GM13977 (cell line): ENCODE measurements at places on chromosomes 12 and 14.

DNA sequence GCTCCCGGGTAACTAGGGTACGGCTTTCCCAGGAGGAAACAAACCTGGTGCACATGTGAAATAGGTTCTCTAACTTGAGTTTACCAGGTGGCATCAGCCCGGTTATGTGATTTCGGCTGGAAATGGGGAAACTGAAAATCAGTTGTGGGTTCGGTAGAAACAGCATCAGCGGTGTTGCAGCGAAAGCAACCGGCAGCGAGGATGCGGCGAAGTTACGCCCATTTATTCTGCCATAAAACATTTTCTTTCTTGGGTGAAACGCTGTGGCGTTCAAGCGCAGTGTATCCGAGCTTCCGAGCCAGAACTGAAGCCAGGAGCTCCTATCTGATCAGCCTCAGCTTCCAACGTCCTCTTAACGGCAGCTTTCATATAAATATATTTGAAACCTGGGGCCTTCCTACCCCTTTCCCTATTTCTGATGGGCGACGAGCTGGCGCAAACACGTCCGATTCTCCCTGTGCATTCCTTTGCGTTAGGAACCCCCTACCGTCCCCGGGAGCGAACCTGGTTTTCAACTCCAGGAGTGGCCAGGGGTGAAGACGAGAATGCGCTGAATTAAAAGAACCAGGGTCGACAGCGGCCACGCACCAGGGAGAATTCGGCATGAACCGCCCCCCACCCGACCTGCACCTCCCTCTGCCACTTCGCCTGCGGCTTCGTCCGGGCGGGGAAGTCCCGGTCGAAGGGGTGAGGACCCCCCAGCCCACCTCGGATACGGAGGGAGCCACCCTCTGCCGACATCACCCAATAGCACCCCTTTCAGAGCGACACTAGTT is 1.6 kb downstream of the DPF3 start:
- DNase-seq: peak; percentile 39

GRCh38 chr12:111335811-111336210 is 33.1 kb downstream of the PHETA1 start:
- DNase-seq: no peak

DNA sequence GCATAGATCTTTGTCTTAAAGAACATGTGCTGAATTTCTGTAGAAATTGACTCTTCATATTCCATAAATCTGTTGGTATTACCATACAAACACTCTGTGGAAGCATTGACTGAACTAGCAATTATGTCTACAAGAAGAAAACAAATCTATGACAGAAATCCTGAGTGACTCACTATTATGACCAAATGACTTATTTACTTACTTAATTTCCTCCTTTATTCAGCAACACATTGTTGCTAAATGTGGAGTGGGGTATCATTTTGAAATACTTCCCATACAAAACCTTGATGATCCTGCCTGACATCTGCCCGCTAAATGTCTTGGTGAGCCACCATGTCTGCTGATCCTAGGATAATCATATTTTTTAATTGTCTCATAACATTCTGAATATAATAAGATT is 99.1 kb upstream of the SLCO1C1 start:
- no peak for DNase-seq

- no peak for DNase-seq
Observed at GRCh38 chr14:96085369-96085768, 46.2 kb downstream of the C14orf132 start.

GRCh38 chr12:113186033-113186365 is 478 bp downstream of the RITA1 start:
- no peak for DNase-seq

- no peak for DNase-seq
Observed at GRCh38 chr12:52217223-52217622, 15.8 kb upstream of the KRT7 start.

DNA sequence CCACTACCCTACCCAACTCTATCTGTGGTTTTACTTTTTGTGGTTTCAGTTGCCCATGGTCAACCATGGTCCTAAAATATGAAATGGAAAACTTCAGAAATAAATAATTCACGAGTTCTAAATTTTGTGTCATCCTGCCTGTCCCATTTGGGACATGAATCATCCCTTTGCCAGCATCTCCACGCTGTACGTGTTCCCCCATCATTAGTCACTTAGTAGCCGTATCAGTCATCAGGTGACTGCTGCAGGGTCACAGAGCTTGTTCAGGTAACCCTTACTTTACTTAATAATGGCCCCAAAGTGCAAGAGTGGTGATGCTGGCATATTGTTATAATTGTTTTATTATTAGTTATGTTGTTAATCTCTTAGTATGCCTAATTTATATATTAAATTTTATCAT is 209.9 kb downstream of the ITPR2 start:
- no peak for DNase-seq

GRCh38 chr12:131428091-131428685 is 282.7 kb upstream of the SFSWAP start:
- DNase-seq: no peak

GRCh38 chr12:2622460-2622859 is 172.3 kb upstream of the FKBP4 start:
- no peak for DNase-seq

- DNase-seq: no peak
Observed at GRCh38 chr12:39505023-39505422, 62.1 kb upstream of the KIF21A start.

DNA sequence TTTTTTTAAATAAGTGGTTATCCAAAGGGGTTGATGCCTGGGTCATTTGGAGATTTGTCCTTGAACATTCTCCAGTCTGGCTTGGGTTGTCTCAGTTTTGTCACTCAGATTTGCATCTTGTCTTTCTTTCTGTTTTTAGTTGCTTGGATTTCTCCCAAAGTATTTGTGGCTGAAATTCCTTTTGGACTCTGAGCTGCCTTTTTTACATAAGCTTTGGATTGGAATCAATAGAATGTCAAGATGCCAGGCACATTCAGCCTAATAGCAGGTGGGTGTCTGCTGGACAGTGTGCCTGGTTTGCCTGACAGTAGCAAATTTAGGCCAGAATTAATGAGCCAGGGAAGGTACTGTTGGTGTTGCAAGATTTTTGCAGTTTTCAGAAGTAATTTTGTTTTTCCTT is 50.0 kb downstream of the FLRT2 start:
- DNase-seq: no peak

- peak; percentile 24 for DNase-seq
Observed at GRCh38 chr12:101891462-101891971, 14.1 kb downstream of the DRAM1 start.

DNA sequence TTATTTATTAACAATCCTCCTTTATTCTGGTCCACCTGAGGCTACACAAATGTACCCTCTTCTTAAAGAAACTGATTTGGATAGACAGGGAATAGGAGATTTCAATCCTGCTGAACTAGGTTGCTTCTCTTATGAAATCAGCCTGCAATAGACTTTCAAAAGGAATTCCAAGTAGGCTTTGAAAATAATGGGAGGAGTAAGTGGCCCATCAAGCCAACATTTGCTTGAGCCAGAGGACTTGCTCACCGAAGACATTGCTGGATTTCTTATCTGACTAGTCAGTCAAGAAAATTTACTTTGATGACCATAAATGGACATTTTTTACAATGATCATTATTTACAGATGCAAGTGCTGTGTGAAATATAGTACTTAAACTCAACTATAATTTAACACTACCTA is 82.8 kb upstream of the RASSF8 start:
- DNase-seq: no peak

DNA sequence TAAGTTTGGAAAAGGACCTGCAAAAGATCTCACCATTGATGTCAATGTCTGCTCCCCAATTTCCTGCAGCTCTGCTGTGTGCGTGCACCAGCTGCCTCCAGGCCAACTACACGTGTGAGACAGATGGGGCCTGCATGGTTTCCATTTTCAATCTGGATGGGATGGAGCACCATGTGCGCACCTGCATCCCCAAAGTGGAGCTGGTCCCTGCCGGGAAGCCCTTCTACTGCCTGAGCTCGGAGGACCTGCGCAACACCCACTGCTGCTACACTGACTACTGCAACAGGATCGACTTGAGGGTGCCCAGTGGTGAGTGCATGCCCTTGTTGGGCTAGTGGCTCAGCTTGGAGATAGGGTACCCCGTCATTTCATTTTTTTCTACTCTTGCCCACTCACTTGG is 23.7 kb downstream of the ACVR1B start:
- no peak for DNase-seq

DNA sequence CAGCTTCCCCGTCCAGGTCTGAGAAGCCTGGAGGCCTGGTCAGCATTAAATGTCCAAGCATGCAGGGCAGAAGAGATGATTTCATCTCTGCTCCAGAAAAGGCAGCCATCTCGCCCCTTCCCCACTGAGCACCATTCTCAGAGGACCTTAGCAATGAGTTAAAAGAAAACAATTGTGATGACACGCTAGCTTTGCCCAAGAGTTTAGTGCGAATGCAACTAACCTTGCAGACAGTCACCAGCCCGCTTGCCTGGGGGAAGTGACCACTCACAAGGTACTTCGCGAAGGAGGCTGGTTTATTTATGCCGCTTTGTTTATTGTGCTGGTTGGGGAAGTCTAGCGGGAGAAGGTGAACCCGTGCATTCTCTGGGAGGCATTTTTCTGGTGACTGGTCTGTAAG is 170.7 kb downstream of the RBM19 start:
- no peak for DNase-seq

- DNase-seq: no peak
Observed at GRCh38 chr14:101467181-101467926, 93.9 kb upstream of the DIO3 start.

DNA sequence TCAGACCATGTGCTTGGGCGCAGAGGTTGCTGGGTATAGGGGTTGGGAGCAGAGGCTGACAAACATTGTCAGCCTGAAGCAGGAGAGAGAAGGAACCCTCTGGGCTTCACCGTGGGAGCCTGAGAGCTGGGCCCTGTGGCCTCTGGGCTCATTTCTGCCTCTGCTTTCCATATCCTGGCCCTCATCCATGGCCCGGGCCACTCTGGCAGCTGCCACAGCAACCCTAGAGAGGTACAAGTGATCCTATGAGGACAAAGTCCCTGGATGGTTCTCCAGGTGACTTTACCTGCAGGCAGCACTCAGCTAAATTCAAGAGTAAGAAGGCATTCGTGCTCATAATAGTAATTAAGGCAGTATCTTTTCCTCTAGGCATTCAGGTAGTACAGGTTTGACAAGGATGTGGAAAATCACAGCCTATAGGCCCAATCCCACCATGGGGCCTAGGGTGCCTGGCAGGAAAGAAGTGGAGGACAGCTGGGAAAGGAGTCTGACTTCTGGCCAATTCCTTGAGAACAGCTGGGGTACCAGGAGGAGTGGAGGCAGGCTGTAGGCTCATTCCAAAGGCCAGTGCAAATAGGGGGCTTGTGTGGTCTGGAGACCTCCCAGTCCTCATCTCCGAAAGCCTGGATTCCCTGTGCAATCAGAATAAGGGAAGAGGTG is 3.6 kb upstream of the TTC7B start:
- DNase-seq: no peak

DNA sequence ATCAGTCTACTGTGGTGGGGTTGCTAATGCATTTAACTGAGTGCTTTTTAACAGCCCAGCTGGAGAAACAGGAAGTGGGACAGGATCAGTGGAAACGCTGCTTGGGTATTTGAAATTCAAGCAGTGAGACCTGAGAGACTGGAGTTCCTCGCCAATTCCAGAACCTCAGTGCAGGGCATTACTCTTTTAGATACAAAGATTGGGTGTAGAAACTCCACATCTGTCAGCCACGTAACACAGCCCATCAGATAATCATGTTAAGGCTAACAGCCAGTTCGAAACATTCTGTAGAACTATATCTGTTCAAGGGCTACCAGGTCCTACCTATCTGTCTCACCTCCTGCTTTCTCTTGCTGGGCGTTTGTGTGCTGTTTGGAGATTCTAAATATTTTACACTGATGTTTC is 45.5 kb downstream of the RAD52 start:
- no peak for DNase-seq

DNA sequence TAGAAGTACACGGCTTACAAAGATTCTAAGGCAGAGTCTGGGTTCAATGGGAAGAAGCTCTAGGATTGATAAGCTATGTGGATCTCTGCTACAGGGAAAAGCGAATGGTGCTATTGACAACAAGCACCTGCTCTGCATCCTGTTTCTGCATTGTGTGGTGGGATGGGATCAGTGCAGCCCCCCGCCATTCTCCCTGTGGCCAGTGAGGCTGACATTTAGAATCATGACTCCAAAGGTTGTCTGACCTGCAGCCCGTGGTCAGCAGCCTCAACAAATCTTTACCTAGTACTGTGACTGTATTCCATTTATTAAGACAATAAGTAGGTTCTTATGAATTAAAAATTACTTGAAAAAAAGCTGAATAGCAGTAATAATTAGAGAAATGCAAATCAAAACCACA is 1477.0 kb upstream of the TMEM132C start:
- no peak for DNase-seq

DNA sequence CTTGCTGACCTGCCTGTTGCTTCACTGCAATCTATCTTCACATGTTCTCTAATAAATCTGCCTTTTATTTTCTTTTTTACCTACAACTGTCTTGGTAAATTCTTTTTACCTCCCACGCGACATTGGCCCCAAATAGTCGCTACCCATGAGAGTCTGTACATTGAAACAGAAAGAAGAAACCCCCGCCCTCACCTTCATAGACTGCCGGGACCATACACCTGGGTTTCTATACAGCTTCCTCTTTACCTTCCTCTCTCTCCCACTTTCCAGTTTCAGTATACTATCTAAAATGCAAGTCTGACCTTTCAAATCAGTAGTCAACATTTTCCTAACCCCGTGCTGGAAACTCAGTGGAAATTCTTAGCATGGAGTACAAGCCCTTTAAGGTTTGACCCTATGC is 4.8 kb downstream of the SLC8A3 start:
- peak; percentile 47 for DNase-seq

DNA sequence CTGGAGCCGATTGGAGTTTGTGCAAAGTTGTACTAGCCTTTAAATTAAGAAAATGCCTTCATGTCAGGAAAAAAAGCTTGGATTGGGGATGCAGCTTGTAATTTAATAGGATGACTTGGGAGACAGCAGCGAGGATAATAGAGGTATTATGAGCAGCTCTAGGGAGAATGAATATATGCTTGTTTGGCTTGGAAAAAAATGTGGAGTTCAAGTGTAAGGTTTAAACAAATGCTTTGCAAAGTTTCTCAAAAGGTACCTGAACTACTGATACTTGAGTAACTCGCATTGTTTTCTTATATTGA is 65.3 kb upstream of the RASSF3 start:
- DNase-seq: no peak

GRCh38 chr12:52689936-52690335 is 9.7 kb upstream of the KRT1 start:
- DNase-seq: no peak

GRCh38 chr12:10214895-10215267 is 2.2 kb downstream of the GABARAPL1 start:
- no peak for DNase-seq

- no peak for DNase-seq
Observed at GRCh38 chr12:109572506-109572845, 828 bp downstream of the MMAB start.

GRCh38 chr14:38901791-38902190 is 201.2 kb downstream of the SEC23A start:
- DNase-seq: no peak

- no peak for DNase-seq
Observed at GRCh38 chr12:90773491-90773890, 181.5 kb downstream of the CCER1 start.

GRCh38 chr12:65942102-65942501 is 117.8 kb downstream of the HMGA2 start:
- no peak for DNase-seq
